Activated CD4-positive, alpha-beta T cell treated with anti-CD3 and anti-CD28 coated beads for 4 hours (primary cell): ENCODE measurements at places on chromosomes 12 and 14.

- no peak for DNase-seq
Measured at GRCh38 chr12:121711361-121712189, 977 bp upstream of the TMEM120B start.

DNA sequence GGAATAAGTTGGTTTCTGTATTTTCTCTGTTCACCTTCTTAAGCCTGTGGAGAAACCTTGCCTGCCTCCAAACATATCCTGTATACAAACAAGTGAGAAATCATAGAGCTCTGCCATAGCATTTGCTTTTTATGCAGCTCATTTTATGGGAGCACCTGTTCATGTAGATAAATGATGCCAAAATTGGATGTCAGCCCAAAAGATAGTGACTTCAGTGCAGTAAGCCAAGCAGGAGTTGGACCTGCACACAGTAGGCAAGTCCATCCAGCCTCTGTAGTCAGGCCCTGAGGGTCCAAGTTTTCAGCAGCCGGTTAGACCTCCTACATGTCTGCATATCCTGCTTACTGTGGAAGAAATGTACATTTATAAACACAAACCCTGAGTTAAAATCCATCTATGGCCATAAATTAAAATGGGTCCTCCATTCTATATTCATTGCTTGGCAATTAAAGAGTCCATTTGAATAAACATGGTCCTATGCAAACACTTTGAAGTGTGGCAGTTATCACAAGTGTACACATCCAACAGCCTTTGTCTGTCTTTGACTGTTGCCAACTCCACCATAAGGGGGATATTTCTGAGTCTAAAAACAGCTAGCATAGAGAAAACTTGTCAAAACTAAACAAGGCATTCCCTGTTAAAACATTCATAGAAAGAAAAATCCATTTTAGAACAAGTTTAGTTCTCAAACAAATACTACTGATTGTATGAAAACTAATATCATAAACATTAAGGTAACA is 847.8 kb downstream of the RPS29 start:
- no peak for DNase-seq

DNA sequence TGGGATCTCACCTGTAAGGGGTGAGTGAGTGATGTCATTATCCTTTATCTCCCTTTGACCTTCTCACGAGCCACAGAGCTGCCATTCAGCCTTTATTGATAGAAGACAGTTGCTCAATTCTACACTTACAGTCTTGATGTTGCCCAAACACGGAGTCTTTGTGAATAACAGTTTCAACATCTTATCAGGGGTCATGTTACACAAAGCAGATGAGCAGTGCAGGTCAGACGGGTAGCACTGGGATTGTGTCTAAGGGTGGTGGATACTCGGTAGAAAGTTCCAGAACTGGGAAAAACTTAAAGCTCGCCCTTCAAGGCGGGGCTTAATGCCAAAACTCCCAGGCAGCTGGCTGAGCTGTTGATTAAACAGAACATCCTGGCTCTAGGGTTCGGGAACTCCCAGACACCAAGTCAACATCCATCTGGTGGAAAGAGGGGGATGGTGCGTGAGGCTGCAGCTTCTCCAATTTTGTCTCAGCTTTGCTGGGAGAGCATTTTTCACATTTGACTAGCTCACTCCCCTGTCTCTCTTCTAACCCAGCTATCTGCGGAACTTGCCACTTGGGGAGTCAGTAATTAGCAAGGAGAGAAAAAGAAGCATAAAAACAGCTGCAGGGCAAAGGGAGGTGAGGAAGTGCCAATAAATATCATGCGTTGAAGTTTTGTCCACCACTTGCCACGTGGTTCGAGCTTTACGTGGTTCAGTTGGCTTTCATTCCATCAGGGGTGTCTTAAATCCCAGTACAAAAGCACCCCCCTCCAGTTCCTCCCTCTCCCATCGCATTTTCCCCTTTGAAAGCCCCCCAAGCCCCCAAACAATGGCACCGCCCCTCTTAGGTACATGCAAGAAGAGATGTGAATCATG is 31.0 kb downstream of the FOXN4 start:
- no peak for DNase-seq

GRCh38 chr14:103356024-103356682 is 22.1 kb downstream of the EIF5 start:
- DNase-seq, result no peak

GRCh38 chr14:100538351-100539002 is 48.7 kb downstream of the BEGAIN start:
- no peak for DNase-seq

DNA sequence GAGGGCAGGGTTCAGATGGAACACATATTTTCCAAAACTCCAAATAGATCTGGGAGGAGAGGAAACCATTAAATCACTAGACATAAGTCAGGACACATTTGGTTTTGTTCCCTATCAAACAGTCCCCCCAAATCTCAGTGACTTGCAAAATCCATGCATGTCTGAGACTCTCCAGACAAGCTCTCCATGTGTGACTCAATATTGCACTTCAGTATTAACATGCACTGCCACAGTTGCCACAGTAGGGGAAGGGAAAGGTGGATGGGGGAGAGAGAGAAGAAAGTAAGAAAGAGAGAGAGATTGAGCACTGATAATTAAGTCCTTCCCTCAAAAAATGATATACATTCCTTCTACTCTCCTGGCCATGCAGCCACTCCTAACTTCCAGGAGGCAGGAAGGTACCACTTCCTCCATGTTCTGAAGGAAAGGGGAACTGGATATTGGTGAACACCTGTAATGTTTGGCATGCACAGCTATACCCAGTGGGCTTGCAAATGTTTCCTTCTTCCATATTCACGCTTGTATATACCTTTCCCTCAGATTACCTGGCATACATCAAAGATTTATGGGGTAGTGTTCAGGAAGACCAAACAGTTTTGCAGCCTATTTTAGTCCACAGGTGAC is 310.0 kb downstream of the ZFP36L1 start:
- DNase-seq, result no peak

- DNase-seq, result no peak
Measured at GRCh38 chr14:59268011-59268410, 79.5 kb downstream of the DAAM1 start.

- no peak for DNase-seq
Measured at GRCh38 chr14:24849471-24849870, 200.5 kb downstream of the STXBP6 start.

DNA sequence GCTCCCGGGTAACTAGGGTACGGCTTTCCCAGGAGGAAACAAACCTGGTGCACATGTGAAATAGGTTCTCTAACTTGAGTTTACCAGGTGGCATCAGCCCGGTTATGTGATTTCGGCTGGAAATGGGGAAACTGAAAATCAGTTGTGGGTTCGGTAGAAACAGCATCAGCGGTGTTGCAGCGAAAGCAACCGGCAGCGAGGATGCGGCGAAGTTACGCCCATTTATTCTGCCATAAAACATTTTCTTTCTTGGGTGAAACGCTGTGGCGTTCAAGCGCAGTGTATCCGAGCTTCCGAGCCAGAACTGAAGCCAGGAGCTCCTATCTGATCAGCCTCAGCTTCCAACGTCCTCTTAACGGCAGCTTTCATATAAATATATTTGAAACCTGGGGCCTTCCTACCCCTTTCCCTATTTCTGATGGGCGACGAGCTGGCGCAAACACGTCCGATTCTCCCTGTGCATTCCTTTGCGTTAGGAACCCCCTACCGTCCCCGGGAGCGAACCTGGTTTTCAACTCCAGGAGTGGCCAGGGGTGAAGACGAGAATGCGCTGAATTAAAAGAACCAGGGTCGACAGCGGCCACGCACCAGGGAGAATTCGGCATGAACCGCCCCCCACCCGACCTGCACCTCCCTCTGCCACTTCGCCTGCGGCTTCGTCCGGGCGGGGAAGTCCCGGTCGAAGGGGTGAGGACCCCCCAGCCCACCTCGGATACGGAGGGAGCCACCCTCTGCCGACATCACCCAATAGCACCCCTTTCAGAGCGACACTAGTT is 1.6 kb downstream of the DPF3 start:
- peak; percentile 12 for DNase-seq

DNA sequence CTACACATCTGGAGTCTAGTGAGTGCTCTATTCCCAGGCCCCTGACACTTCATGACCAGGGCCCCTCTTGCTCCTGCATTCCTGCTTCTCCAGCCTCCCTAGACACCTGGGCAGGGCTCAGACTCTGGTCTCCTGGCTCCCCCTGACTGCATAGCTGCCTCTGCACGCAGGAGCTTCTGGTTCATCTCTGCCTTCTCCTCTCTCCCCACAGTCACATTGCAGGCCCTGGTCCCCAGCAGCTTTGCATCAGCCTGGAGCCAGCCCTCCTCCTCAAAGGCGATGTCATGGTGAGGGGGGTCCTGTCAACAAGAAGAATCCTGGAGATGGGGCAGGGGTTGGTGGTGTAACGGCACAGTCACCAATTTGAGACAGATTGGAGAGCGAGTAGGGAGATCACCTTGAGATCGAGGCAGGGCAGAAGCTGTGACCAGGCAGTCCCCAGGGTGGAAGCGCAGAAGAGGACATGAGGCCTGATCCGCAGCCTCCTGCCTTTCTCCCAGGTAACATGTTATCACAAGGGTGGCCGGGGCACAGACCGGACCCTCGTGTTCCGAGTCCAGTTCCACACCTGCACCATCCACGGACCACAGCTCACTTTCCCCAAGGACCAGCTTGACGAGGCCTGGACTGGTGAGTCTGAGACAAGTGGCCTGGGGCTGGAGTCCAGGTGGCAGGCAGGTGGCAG is 8.1 kb downstream of the TNS2 start:
- DNase-seq, result no peak
